ENCODE measurements at places on chromosomes 4 and X. TPM values are rescaled to one million over a fixed set of nuclear protein-coding genes. Genes with fewer than 3 reads are reported as not detected.

- peaks cover 7% of the 10 kb centered on the region for H3K36me3 ChIP-seq
- DNase-seq = no peak
- H3K27me3 ChIP-seq = no peaks in the 10 kb centered on the region
- no peaks in the 10 kb centered on the region for H3K4me1 ChIP-seq
These were observed 22.3 kb downstream of the AMOT start for GRCh38 chrX:112818114-112819007.

DNA sequence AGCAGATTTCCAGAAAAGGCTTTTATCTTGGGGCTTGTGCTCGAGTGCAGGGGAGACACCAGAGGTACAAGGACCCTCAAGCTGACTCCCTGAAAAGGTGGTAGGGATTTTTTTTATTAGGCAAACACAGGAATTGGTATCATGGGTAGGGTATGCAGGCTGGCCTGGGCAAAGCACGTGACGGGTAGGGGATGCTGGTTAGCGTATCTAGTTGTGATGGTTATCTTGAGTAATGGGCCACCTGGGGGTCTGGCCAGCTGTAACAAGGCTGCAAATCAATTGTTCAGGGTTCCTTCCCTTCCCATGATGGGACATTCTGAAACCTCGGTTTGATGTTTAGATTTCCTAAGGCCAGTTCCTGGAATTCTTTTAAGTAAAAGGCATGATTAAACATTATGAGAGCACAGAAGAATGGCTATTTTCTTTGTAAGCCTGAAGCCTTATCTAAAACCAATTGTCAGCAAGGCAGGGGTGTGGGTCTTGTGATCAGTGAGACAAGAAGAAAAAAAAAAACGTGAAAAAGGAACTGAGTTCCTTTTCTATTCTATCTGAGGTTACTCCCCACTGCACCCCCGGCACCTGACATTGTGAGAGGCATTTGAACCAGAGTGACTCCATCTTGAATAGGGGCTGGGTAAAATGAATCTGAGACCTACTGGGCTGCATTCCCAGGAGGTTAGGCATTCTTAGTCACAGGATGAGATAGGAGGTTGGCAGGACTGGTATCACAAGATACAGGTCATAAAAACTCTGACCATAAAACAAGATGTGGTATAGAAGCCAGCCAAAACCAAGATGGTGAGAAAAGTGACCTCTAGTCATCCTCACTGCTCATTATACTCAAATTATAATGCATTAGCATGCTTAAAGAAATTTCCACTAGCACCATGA, 64.2 kb upstream of the S100G start:
- H3K4me3 ChIP-seq = no peak overlapping the region
- no peaks in the 10 kb centered on the region for H3K27me3 ChIP-seq
- H3K36me3 ChIP-seq = no peaks in the 10 kb centered on the region
- H3K4me1 ChIP-seq = no peaks in the 10 kb centered on the region

- no peak for DNase-seq
- no peaks in the 10 kb centered on the region for H3K36me3 ChIP-seq
- no peak overlapping the region for H3K27ac ChIP-seq
- H3K4me3 ChIP-seq = no peak overlapping the region
These were observed 11.3 kb downstream of the BMP2K start for GRCh38 chr4:78787392-78788006.

DNA sequence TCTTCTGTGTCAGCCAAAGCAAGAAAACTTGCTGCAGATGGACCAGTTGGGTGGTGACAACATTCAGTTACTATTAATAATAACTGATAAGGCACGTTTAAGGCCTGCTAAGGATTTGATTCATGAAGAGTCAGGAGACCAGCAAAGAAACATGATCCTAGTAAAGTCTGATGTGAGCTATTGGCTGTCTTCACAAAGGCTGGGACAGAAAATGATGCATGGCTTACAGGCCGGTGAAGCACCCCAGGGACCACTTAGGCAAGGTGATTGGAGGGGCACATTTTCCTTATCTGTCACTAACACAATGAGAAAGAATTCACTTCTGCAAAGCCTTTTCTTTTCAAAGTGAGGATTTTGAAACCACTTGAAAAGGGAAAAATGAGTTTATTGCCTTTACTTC, 65.4 kb upstream of the TRPC3 start:
- no peak overlapping the region for H3K27ac ChIP-seq
- no peaks in the 10 kb centered on the region for H3K27me3 ChIP-seq
- no peaks in the 10 kb centered on the region for H3K4me1 ChIP-seq

The TMSB15A gene
- total RNA-seq = not detected

The AKAP4 gene
- total RNA-seq = not detected

The SPIN4 gene
- total RNA-seq = 7.5 TPM

The KLHL34 gene
- total RNA-seq = 0.30 TPM

Measured in tibial nerve (tissue), 4 donors.